Uterus (tissue), 4 donors: ENCODE measurements at places on chromosomes 4 and X.

DNA sequence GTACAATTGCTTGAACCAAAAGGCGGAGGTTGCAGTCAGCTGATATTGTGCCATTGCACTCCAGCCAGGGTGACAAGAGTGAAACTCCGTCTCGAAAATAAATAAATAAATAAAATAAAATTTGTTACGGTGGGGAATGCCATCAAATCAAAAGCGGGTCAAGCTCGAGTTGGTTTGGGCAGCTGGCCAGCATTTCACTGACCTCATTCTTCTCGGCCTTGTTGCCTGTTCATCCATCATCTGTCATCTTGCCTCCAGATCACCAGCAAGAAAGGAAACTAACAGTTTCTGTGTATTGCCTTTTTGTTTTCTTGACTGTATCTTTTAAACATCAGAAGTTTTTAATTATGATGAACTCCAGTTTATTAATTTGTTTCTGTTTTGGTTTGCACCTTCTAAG, 31.5 kb upstream of the KLHL2 start:
- no peak for DNase-seq

DNA sequence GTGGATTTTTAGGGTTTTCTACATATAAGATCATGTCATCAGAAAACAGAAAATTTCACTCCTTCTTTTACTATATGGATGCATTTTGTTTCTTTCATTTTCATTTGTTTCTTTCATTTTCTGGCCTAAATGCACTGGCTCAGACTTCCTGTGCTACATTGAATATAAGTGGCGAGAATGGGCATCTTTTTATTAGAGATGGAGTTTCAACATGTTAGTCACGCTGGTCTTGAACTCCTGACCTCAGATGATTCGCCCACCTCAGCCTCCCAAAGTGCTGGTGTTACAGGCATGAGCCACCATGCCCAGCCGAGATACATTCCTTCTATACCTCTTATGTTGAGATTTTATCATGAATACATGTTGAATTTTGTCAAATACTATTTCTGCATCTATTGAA, 61.8 kb downstream of the BRWD3 start:
- no peak for DNase-seq

DNA sequence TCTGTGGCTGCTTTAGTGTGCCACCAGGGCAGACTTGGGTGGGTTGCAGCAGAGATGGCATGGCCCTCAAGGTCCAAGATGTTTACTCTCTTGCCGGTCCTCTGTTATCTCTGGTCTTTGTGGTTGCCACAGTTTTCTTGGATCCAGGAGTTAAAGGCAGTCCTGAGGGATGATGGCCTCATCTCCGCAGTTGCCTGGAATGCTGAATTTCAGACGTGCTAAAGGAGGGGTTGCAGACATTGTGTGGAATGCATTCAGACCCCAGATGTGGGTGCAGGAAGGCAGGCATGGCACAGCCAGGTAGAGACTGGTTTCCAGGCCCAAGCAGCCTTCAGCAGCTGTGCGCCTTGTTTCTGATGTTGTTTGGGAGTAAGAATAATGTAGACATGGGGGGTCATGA, 64.4 kb downstream of the TBL1X start:
- DNase-seq: no peak

- no peak for DNase-seq
Measured at GRCh38 chr4:6933691-6934430, 24.2 kb downstream of the TBC1D14 start.

GRCh38 chr4:12679217-12679616, 804.9 kb downstream of the RAB28 start:
- DNase-seq: no peak

GRCh38 chr4:41015016-41015675, 199.2 kb downstream of the APBB2 start:
- no peak for DNase-seq

DNA sequence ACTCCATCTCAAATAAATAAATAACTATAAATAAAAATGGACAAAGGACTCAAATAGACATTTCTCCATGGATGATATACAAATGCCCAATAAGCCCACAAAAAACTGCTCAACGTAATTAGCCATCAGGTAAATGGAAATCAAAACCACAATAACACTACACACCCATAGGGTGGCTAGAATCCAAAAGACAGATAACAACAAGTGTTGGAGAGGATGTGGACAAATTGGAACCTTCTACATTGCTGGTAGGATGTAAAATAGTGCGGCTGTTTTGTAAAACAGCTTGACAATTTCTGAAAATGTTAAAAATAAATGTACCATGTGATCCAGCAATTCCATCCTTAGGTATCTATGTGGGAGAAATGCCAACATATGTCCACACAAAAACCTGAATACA, 52.1 kb downstream of the ZNF157 start:
- DNase-seq: no peak

DNA sequence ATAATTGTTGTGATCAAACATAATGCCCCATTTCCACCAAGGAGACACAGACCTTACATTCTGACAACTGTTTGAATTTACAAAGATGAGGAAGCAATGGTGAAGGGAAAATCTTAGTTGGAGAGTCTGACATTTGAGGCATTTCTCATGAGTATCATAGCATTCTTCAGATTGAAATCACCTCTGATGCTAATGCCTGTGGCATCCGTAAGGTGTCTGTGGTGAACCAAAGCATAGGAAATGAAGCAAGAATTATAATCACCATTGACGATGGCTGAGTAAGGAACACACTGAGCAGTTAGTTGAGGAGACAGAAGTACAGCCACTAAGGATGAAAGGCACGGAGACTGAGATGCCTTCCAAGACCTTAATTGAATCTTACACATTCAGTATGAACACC, 575.7 kb downstream of the TRIML1 start:
- DNase-seq: no peak

- DNase-seq: no peak
Measured at GRCh38 chrX:148049441-148049840, 68.3 kb downstream of the FMR1NB start.

DNA sequence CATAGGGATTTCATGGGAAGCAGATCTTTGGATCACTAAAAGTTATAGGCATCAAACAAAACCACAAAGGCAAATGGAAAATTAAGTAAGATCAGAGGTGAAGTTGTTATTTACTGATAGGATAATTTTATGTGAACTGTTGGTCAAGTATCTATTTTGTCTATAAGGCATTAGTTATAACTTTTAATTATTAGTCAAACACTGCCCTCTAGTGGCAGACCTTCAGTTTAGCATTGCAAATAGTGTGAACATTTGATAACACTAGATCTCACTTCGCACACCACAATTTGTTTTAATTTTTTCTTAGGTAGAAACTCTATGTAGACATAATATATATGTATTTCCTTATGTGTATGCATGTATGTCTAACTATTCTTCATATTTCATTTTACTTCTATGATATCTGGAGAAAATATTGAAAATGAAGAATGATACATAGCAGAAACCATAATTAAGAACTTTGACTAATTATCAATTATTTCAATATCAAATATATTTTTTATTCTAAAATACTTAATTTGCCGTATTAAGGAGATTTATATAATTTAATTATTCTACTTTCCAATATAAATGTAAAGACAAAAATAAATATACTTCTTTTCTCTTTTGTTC, 214.5 kb upstream of the TACR3 start:
- DNase-seq: no peak

GRCh38 chrX:66638591-66639500, at the start of gene EDA2R:
TSS of gene EDA2R (minus strand) at chrX:66639078. CDS start at chrX:66616020, 23,058 bp downstream.
- peak; percentile 51 for DNase-seq
